ENCODE measurements at places on chromosomes 13 and 19. TPM values are rescaled to one million over a fixed set of nuclear protein-coding genes. Genes with fewer than 3 reads are reported as not detected.

GRCh38 chr19:52248241-52248640 lies 21.1 kb upstream of the ZNF766 start:
- no peak for DNase-seq

DNA sequence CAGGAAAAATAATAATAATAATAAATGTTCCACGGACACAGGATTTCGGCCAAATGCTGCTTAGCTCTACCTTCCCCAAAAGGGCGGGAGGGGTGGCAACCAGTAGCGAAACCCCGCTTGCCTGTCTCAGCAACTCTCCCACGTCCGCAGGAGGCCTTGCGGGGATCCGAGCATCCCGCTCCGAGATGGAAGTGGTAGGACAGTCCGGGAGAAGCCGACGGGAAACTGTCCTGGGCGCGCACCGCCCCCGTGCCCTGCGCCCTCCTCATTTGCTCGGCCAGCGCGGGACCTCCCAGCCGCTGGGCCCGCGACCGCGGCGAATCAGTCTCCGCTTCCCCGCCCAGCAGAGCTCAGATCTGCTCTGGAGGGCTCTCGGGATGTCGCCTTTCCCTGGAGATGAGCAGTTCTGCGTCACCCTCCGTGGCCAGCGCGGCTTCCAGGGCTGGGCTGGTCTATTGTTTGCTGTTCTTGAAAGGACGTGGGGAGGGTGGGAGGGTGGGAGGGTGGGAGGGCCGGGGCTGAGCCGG lies 48.9 kb upstream of the PABPC3 start:
- DNase-seq, result no peak

DNA sequence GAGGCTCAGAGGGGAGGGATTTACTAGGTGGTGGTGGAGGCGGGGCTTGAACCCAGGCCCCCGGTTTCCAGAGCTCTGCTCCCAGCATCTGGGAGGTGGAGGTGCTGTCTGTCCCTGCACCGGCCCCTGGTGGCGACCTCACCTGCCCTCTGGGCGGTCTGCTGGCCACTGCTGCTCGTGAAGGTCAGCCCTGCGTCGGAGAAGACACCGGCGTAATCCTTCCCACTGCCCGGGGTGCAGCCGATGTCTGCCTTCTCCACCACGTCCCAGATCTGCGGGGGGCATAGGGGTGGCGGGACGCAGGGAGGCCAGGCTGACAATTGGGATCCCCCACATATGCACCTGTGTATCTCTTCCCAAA lies 12.8 kb downstream of the C3 start:
- DNase-seq, result no peak

- no peak for DNase-seq
Measured at GRCh38 chr13:83019986-83020385, 862.3 kb downstream of the SLITRK1 start.

Gene COX6B2
- polyA plus RNA-seq, result 0.39 TPM

Gene IL17D
- 2.4 TPM for polyA plus RNA-seq

DNA sequence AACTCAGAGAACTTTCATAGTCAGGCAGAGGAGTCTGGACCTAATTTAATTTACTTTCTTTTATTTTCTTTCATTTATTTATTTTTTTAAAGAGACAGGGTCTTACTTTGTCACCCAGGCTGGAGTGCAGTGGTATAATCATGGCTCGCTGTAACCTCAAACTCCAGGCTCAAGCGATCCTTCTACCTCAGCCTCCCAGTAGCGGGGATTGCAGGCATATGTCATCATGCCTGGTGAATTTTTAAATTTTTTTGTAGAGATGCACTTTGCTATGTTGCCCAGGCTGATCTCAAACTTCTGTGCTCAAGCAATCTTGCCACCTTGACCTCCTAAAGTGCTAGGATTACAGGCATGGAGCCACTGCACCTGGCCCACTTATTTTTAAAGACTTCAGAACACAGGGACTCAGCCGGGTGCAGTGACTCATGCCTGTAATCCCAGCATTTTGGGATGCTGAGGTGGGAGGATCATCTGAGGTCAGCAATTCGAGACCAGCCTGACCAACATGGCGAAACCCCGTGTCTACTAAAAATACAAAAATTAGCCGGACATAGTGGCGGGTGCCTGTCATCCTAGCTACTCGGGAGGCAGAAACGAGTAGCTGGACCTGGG lies 50.6 kb downstream of the KLF5 start:
- no peak for DNase-seq

DNA sequence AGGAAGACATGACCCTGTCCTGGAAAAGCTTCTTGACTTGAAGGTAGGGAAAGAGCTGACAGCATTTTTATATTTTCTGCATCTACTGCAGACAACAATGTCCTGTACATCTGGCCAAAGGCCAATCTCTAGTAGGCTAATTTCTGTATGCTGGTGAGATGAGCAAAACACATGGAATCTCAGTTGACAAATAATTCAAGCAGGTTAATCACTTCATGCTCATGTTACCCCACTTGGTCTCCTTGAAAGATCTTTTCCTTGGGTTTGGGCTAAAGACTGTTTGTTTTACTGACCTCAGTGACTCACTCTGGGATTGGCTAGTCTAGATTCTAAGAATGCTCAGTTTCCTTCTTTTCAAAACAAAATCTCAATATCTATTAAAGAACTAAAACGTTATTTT lies 298.8 kb downstream of the LMO7 start:
- DNase-seq, result no peak

Gene WASF3
- 13.6 TPM for polyA plus RNA-seq

- no peak for DNase-seq
Measured at GRCh38 chr13:28637714-28638355, 21.1 kb upstream of the POMP start.

DNA sequence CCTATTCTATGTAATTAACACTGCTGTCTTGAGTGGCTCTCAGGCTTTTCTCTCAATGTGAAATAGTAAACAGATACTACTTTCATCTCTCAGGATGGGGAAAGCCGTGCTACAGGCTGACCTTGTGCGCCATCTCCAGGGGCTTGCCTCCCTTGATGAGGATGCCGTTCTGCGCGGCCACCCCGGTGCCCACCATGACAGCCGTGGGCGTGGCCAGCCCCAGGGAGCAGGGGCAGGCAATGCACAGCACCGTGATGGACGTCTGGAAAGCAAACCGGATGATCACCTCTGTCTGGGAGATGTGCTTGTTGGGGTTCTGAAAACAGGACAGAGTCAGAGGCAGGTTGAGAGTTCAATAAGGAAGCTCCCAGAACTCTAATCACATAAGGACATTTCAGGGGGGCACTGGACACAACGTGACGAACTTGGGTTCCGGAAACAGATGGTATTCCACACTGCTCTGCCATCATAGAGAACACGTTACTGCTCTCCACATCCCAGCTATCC lies 65.0 kb downstream of the ATP7B start:
- no peak for DNase-seq

GRCh38 chr13:114053026-114053425 lies 79.2 kb upstream of the C13orf46 start:
- DNase-seq, result no peak

Gene C19orf38
- polyA plus RNA-seq, result 2.4 TPM

- DNase-seq, result no peak
Measured at GRCh38 chr19:4279530-4280422, 710 bp downstream of the SHD start.

- no peak for DNase-seq
Measured at GRCh38 chr13:53499576-53500133, 471.0 kb downstream of the OLFM4 start.

GRCh38 chr13:99218545-99218944 lies 17.9 kb downstream of the UBAC2 start:
- no peak for DNase-seq

Gene FAM216B
- not detected for polyA plus RNA-seq

Gene KIR3DL2
- 0.18 TPM for polyA plus RNA-seq

Gene SPIB
- 0.20 TPM for polyA plus RNA-seq

GRCh38 chr19:45473367-45473681 lies 5.5 kb downstream of the FOSB start:
- peak; percentile 28 for DNase-seq

GRCh38 chr19:13057147-13057572 lies 45.5 kb downstream of the LYL1 start:
- DNase-seq, result no peak

- DNase-seq, result no peak
Measured at GRCh38 chr19:50750010-50750409, 20.3 kb upstream of the GPR32 start.

Gene CILP2
- polyA plus RNA-seq, result 0.32 TPM

GRCh38 chr13:27005556-27005955 lies 166.1 kb downstream of the USP12 start:
- DNase-seq, result no peak

Gene LILRA2
- polyA plus RNA-seq, result 1.9 TPM

Gene CYP2A7
- 0.49 TPM for polyA plus RNA-seq

DNA sequence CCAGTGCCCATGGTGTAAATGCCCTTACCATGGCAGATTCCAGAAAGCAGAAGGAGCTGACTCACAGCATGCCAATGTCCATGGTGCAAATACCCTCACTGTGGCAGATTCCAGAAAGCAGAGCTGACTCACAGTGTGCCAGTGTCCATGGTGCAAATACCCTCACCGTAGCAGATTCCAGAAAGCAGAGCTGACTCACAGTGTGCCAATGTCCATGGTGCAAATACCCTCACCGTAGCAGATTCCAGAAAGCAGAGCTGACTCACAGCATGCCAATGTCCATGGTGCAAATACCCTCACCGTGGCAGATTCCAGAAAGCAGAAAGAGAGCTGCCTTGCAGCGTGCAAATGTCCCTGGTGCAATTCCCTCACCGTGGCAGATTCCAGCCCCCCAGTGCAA lies 163.8 kb upstream of the SOX1 start:
- DNase-seq, result no peak

- DNase-seq, result no peak
Measured at GRCh38 chr19:2164020-2164998, 576 bp downstream of the DOT1L start.

- peak; percentile 42 for DNase-seq
Measured at GRCh38 chr19:5585461-5586299, 17.9 kb upstream of the TINCR start.

- DNase-seq, result no peak
Measured at GRCh38 chr13:98487522-98487921, 89.4 kb downstream of the STK24 start.

Gene PGLYRP1
- polyA plus RNA-seq, result 0.18 TPM

GRCh38 chr13:45519493-45519892 lies 54.8 kb downstream of the COG3 start:
- DNase-seq, result no peak

- DNase-seq, result no peak
Measured at GRCh38 chr19:10812902-10813404, 23.1 kb downstream of the TMED1 start.

GRCh38 chr19:57587529-57587928 lies 3.6 kb downstream of the ZIK1 start:
- no peak for DNase-seq

Gene GPR12
- not detected for polyA plus RNA-seq

DNA sequence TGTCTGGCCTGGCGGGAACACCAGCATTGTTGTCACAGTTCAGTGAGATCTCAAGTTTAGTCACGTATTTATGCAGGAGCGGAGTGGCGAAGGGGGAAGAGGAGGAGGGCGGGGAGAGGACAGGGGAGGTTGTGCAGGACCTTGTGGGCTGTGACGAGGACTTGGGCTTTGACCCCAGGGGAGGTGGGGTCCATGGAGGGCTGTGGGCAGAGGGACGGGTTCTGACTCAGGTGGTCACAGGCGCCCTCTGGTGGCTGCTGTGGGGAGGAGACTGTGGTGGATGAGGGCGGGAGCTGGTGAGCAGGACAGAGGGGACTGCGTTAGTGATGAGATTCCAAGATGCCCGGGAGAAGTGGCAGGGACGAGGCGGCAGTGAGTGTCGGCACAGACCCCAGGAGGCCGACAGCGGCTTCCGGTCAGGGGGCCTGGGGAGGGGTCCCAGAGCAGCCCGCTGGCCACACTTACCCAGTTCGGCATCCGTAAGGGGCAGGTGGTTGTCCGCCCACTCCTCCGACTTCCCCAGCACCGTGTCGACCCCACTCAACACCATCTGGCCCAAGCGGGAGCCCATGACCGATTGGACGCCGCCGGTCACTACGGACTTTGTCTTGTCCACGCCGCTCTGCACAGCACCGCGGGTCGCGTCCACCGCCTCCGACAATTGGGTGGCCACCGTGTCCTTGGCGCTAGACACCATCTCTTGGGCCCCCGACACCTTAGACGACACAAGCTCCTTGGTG lies 15.7 kb downstream of the PLIN3 start:
- no peak for DNase-seq

DNA sequence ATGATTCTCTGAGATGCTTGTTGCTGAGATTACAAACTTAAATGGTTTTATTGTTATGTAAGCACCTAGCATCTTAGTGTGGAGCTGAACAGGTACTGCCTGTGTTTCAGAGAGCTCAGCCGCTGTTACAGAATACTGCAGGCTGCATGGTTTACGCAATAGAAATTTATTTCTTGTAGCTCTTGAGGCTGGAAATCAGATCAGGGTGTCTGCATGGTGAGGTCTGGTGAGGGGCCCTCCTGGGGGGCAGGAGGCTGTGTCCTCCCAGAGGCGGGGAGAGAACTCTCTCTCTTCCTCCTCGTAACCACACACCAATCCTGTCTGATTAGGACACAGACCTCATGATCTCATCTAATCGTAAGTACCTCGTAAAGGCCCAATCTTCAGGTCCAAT lies 13.1 kb downstream of the ATP11A start:
- no peak for DNase-seq

DNA sequence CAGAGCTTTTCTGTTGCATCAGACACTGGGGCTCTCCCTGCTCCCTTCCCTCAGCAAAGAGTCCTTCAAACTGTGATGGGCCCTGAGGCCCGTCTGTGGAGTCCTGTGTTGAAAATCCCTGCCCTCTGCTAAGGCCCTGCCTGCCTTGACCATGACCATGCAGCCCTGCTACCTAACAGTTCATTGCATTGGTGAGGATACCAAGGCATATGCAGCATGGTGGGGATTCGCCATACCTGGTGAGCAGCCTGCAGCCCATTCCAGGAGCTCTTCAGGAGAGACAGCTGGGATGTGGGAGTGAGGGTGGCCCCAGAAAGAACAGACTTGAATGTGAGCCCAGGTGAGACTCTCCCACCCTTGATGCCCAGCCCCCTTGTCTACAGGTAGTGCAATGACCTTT lies 70.6 kb upstream of the GSX1 start:
- no peak for DNase-seq

- no peak for DNase-seq
Measured at GRCh38 chr13:79448413-79448812, 32.5 kb upstream of the NDFIP2 start.

DNA sequence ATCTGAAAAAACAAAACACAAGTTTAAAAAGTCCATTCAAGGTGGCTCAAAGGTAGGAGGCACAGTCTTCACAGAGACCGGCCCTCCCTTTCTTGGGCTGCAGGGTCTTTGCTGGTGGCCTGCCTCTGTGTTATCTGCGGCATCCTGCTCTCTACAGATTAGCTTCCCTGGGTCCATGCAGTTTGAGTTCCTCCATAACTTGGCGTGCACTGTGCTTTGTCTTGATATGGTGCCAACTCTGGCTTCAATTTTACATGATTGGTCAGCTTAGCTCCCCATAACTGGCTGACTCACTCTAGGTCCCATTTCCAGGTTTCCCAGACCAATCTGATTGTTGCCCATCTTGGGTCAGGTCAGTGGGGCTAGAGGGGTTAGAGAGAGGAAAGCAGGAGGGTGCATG lies 41.8 kb downstream of the TPT1 start:
- DNase-seq, result no peak

Gene ZNF491
- 1.6 TPM for polyA plus RNA-seq
